ENCODE measurements at places on chromosomes 5 and 9.

DNA sequence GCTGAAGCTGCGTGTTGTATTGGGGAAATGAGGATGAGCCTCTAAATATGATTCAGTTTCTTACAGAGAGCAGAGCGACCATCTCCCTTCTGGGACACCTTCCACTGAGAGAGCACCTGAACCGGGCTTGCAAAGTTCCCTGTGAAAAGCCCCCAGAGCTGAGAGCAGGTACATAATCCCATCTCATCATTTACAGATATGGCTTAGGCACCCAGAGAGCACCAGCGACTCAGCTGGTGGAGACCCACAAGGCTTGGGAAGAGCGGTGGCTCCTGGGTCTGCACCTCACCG lies 324.3 kb upstream of the IRX4 start:
- no peak for DNase-seq

DNA sequence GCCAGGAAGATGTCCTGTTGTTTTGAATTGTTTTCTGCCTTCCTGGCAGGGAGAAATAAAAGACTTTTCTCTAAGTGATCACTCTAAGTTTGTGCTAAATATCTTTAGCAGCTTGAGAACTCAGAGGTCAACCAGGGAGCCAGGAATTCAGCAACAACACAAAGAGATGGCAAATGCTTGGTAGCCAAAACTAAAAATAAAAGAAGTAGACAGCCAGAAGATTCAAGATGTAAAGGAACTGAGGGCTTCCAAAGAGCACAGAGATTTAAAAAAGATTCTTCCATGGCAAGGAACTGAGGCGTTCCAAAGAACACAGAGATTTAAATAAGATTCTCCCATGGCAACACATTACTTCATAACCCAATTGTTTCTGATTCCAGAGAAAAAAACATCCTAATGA lies 9.6 kb downstream of the DNAH5 start:
- DNase-seq = no peak

DNA sequence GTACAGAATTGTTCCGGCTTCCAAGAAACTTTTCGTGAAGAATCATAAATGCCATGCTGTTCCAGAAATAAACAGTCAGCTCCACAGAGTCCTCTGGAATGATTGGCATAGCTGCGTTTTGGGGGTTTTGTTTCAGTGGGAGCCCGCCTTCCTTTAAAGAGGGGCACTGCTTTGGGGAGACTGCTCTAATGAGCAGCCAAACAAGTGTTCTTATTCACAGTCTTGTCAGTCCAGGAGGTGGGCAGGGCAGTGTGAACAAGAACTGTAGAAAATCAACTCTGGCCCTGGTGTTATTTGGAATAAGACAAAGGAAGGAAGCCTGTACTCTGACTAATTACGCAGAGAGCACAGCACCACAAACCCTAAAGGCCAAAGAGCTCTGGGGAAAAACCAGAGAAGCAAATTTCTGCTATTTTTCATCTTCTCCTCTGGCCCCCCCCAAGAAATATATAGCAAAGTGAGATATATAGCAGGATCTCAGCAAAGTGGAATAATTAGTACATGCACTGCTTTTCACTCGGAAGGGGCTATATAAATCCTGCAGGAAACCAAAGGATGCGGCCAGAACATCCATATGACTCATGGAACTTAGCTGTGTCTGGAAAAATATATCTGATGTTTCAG lies 92.9 kb downstream of the GLDC start:
- DNase-seq = no peak

- no peak for DNase-seq
Observed at GRCh38 chr9:16417749-16418148, 452.7 kb downstream of the BNC2 start.

DNA sequence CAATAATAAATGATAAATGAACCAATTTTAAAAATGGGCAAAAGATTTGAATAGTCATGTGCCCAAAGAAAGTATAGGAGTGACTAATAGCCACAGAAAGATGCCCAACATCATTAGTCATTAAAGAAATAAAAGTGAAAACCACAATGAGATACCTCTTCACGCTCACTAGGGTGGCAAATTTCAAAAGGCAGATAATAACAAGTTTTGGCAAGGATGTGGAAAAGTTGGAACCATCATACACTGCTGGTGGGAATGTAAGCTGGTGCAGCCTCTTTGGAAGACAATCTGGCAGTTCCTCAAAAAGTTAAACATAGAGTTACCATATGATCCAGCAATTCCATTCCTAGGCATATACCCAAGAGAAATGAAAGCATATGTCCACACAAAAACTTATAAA lies 1819.8 kb downstream of the MAT2B start:
- DNase-seq = no peak

DNA sequence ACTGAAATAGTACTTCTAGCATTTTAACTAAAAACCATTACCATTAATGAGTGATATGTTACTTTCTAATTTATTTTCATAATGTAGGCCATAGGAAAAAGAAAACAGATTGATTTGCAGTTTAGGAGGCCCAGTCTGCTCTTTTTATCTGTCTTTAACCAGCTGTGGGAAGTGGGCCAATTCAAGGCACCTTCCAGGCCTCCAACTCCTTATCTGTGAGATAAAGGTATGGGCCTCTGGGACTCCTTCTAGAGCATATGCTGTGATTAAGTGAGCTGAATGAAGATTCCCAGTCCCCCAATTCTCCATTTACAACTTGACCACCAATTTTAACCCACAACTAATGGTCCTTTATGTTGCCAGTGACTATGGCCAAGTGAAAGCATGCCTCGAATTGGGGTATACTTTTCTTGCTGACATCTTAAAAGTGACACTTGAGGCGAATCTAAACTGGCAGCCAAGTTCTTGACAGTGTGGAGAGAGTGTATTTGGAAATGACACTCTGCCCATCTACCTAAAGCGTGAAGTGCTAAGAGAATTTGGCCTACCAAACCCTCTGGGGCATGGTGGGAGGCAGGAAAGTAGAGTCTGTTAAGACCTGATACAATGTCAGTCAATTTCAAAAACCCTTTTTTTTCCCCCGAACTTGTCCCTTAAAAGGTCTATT lies 88.3 kb downstream of the PIK3R1 start:
- no peak for DNase-seq

DNA sequence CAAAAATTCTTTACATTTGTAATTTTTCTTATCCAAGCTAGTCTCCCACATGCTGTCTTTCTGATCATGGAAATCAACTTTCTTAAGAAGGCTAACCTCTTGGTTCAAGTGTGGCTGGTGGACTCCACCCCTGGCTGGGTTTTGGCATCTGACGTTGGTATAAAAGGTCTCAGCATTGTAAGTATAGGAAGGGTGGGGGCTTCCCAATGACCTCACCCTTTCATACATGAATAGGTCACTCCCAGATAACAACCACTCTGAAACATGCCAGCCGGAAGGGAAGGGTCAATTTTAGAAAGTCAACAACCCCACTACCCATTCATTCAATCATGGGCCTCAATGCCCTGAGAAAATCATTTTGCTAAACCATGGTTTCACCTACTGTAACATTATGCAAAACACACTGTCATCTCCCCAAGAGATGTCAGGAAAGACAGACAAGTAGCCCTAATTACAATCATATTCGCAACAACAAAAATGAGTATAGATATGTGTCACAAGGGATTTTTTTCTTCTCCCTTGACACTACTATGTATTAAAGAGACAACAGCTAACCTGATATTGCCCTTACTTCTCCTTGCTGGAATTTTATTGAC lies 31.9 kb upstream of the PCSK5 start:
- no peak for DNase-seq

Data from CD4-positive, alpha-beta T cell treated with Interferon alpha-2 for 1 hour (primary cell).